Stimulated activated CD4-positive, alpha-beta T cell treated with anti-CD3 and anti-CD28 coated beads, Interleukin-1b, Interleukin-23, amount 100 ng/mL, for 48 hours (primary cell): ENCODE measurements at places on chromosomes 12 and 14.

GRCh38 chr14:95136631-95137030, 20.7 kb downstream of the DICER1 start:
- DNase-seq, result no peak

DNA sequence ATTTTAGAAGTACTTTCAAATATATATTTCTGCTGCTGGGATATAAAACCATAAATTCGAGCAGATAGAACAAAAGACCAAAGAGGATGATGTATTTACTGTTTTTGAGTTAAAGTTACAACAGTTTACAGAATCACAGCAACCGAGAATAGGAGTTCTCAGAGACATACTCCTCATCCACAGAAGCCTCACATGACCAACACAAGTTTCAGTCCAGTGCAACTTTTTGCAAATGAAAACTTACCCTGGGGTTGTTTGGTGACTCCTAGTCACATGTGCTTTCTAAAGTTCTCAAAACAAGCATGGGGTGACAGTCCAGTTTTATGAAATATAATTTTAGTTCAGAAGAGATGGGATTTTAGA, 117.1 kb downstream of the PRKCH start:
- DNase-seq, result no peak

DNA sequence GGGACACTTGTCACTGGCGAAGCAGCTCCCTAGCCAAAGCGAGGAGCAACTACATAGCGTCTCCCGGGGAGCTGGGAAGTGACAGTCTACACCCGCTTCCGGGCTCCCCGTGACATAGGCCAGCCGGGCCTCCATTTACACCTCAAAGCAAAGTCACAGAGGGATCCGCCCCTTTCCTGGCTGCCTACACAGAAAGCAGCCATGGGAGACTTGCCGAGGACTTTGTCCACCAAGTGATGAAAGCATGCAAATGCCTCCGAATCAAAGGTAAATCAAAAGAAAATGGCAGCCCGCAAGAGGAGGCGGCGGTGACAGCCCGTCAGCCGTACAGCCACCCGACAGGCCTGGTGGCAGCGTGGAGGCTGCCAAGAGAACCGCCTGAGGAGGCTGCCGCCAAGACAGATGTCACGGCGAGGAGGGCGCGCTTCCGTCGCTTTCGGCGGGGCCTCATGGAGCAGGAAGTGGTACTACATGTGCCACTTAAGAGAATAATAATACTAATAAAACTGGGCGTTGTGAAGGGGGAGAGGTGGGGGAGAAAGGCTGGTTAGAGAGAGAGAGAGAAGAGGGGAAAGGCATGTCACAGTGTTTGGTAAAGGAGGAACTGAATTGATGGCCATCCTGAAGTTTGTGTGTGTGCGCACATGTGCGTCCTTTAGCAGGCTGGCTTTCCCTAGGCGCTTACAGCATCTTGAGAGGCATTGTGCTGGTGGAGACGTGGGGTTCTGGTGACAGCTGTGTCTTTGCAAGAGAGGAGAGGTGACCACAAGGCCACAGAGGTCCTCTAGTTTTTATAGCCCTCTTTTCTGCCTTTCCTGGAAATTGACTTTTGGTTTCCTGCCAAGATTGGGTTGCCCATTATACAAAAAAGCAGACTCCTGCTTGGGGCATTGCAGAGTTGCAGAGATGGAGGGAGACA, 661.7 kb downstream of the VRK1 start:
- DNase-seq, result peak; percentile 84

- DNase-seq, result no peak
These were observed 5.9 kb downstream of the CIPC start for GRCh38 chr14:77103951-77104350.

GRCh38 chr12:78376257-78376656, 488.3 kb upstream of the SYT1 start:
- DNase-seq, result no peak

GRCh38 chr14:67228325-67228984, 12.8 kb upstream of the PALS1 start:
- no peak for DNase-seq

- no peak for DNase-seq
These were observed 19.0 kb downstream of the GLT1D1 start for GRCh38 chr12:128872303-128872702.

- DNase-seq, result no peak
These were observed 310.8 kb downstream of the FUT8 start for GRCh38 chr14:65723348-65723747.

DNA sequence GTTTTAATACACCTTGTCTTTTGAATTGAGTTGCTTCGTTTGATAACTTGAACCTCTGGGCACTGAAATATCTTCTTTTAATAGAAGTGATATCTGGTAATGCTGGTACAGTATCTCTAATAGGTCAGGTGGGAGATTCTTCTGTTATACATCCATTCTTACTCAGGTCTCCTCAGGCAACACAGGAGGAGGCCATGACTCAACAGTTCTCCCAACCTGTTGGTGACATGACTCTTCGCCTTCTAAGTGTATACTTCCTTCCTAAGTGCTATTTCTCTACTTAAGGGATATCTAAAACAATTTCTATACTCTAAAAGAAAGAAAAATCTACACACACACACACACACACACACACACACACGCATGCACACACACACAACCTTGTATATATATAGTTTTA, 509.1 kb downstream of the PCNX1 start:
- DNase-seq, result no peak

GRCh38 chr12:29492891-29493290, 4.6 kb downstream of the OVCH1 start:
- no peak for DNase-seq

DNA sequence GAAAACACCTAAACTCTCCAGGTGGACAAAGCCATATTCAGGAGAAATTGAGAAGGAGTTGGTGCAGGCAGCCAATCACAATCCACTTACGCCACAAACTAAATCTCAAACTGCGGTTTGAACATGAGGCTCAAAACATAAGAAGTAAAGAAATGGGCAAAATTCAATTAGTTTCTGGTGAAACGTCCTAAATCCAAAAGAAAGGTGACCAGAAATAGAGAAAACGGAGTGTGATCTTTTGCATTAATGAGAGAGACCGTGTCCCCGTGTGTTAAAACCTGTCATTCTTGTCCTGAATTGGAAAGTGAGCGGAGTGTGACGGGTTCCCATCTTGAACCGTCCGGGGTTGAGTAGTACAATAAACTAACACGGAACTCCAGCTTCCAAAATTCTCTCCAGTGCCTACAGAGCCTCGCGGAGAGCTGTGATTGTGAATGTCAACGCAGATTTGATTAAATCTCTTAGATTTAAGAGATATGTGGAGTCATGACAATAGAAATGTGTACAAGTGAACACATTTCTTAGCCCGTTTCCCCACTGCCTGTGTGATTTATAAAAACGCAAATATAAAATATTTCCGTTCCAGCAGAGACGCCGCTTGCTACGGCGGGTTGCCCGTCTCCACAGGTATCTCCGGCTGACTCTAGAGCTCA, 595 bp upstream of the METAP2 start:
- DNase-seq, result no peak

DNA sequence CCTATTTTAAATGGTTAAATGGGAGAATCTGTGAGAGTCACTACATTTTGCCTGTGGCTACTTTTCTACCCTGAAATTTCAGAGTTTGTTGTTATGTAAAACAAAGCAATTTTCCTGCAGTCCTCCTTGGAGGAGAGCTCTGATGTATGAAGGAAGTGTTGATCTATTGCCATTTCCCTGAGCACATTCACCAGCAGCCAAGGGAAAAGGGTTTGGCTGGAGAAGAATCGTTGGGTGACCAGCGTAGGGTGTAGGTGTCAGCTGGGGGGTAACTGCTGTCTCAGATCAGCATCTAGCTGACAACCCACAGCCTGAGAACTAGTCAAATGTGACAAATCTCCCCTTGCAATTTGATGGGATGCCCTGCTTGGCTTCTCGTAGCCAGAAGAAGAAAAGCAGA, 230.5 kb downstream of the PDZRN4 start:
- DNase-seq, result no peak

GRCh38 chr14:31221266-31221665, 13.7 kb upstream of the HECTD1 start:
- DNase-seq, result no peak

- DNase-seq, result no peak
These were observed 117.9 kb upstream of the MAP1LC3B2 start for GRCh38 chr12:116441292-116441691.

DNA sequence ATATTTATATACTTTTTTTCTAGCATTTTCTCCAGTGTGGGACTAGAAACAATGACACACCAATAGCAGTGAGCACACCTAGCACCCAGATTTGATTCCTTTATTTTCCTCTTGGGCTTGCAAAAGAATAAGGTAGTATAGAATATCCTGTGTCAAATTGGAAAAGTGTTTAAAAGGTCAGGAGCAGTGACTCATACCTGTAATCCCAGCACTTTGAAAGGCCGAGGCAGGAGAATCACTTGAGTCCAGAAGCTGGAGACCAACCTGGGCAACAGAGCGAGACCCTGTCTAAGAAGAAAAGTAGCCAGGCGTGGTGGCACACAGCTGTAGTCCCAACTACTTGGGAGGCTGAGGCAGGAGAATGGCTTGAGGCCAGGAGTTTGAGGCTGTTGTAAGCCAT, 53.8 kb upstream of the SGPP1 start:
- DNase-seq, result no peak

DNA sequence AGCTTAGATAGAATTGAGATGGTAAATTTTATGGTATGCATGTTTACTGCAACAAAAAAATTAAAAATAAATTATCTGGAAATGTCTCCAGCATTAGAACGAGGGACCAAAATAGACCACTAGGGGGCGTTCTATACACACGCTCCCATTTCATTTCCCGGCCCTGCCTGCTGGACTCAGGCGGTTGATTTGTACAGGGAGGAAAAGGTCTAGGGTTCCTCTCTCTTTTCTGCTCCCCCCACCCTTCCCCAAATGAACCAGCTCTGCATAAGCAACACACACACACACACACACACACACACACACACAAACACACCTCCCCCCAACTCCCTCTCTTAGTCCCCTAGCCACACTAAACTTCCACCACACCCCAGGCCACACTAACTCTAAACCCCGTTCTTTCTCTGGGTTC, 7.8 kb upstream of the DTX1 start:
- peak; percentile 62 for DNase-seq

DNA sequence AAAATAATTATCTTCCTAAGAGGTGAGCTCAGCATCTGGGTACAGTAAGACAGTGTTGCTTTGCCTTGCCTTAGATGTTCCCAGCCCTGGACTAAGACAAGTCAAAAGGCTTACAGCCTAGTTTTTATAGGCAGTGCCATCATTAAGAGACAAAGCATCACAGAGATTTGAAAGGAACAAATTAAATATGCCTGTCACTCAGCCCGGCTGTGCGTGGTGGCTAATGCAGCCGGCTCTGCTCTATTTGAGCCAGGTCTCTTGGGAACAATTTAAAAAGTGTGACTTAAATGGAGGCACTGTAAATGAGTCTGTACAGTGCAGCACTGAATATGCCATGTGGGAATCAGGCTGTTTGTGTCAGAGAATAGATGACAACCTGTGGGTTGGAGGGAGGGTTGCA, 1687.4 kb upstream of the FLRT2 start:
- no peak for DNase-seq

DNA sequence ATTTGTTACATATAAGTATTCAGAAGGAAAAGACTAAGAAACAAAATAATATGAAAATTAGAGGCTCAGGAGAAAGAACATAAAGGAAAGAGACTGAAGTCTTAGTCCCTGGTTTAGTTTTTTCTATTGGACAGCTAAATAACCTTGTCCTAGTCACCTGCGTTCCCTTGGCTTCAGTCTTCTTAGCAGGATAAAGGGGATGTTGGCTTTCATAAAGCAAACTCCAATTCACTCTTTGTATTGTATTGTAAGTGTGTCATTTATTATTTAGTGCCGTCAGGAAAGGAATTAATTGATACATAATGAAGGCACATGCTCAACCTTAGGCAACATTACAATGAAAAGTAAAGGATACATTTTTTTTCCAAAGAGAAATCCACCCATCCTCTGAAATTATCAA, 190.3 kb upstream of the PPFIA2 start:
- DNase-seq, result no peak

GRCh38 chr12:56197921-56198635, 8.8 kb upstream of the SMARCC2 start:
- no peak for DNase-seq

- DNase-seq, result peak; percentile 47
These were observed 41.8 kb downstream of the CORO1C start for GRCh38 chr12:108689314-108690190.

GRCh38 chr14:64238049-64238448, 56.1 kb downstream of the ESR2 start:
- no peak for DNase-seq

GRCh38 chr12:49868449-49868848, 25.5 kb upstream of the BCDIN3D start:
- no peak for DNase-seq

DNA sequence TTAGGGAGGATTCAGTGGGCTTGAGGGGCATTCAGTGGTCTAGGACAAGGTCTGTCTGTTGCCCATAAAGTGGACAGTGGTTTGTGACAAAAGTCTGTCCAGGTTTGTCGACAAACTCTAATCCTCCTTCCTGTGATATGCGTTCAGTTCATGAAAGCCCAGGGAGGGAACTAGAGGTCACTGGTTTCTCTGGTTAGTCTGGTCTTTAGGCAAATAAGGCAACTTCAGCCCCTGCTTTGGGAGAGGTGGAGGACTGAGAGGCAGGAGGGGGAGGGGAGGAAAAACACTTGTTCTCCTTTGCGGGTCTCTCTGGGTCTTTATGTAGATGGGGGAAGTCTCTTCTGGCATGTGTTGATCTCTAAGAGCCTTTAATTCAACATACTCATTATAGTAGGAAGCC, 235.1 kb upstream of the PWP1 start:
- DNase-seq, result no peak

- DNase-seq, result no peak
These were observed 16.0 kb upstream of the SPATA7 start for GRCh38 chr14:88369496-88369895.

DNA sequence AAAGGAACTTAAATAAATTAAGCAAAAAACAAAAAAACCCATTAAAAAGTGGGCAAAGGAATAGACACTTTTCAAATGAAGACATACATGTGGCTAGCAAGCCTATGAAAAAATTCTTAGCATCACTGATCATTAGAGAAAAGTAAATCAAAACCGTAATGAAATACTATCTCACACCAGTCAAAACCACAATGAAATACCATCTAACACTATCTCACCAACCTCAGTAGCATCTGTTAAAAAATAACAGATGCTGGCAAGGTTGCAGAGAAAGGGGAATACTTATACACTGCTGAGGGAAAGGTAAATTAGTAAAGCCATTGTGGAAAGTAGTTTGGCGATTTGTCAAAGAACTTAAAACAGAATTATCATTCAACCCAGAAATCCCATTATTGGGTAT, 381.1 kb downstream of the FLRT2 start:
- no peak for DNase-seq

DNA sequence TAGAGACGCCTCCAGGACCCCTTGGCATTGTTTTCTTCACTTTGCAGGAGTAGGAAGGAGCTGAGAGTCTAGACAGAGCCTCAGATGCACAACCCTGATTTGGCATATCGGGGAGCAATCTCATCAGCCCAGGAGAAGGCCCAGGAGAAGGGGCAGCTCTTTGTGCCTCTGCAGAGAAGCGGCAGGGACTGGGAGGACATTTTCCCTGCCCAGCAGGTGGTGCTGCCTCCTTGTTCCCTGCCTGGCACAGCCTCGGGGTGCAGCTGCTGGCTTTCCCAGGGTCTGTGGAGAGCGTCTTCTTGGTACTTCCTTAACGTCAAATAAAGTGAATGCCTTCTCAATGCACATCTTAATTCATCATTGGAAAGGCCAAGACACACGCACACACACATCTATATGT, 419.5 kb downstream of the TMEM121 start:
- DNase-seq, result peak; percentile 31
